ENCODE measurements at places on chromosomes 2 and 18. TPM values are rescaled to one million over a fixed set of nuclear protein-coding genes. Genes with fewer than 3 reads are reported as not detected.
A peak's percentile ranks its signal among the peaks of the same experiment; 100 is the strongest.

Gene SERPINB3
- not detected for total RNA-seq

Gene TMEM37
- 148 TPM for total RNA-seq

Gene IL1B
- not detected for total RNA-seq

GRCh38 chr2:233973786-233974185 lies 56.6 kb downstream of the TRPM8 start:
- H3K4me1 ChIP-seq, result no peaks in the 10 kb centered on the region
- no peak for DNase-seq
- H3K4me3 ChIP-seq, result no peak overlapping the region
- no peak overlapping the region for H3K27ac ChIP-seq
- H3K27me3 ChIP-seq, result no peaks in the 10 kb centered on the region
- H3K36me3 ChIP-seq, result no peaks in the 10 kb centered on the region

GRCh38 chr2:12715258-12716031 lies 1.3 kb upstream of the TRIB2 start:
- H3K36me3 ChIP-seq, result no peaks in the 10 kb centered on the region
- H3K4me1 ChIP-seq, result peaks cover 25% of the 10 kb centered on the region
- H3K4me3 ChIP-seq, result no peak overlapping the region
- DNase-seq, result no peak
- peaks cover 39% of the 10 kb centered on the region for H3K27me3 ChIP-seq
- peak overlapping the region; percentile 93 for H3K27ac ChIP-seq

- H3K36me3 ChIP-seq, result no peaks in the 10 kb centered on the region
- no peak overlapping the region for H3K27ac ChIP-seq
- H3K27me3 ChIP-seq, result no peaks in the 10 kb centered on the region
- H3K4me3 ChIP-seq, result no peak overlapping the region
- no peaks in the 10 kb centered on the region for H3K4me1 ChIP-seq
- DNase-seq, result no peak
Measured at GRCh38 chr18:4157352-4157751, 297.8 kb downstream of the DLGAP1 start.

DNA sequence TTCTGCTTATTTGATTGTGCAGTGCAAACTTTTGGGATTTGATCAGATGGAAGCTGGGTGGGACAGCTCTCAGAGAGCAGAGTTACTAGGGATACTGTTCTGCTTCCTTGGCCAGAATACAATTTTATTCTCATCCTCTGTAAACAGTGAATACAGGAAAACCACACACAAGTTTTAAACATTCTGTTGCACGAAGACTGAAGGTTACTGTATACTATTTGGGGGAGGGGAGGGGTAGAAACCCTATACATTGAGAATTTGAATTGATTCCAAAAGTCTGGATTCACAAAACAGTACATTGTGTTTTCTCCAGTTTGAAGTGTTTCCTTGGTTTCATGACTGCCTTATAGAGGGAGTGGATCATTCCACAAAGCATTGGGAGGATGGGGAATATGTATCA lies 149.9 kb downstream of the SETBP1 start:
- no peak overlapping the region for H3K4me3 ChIP-seq
- H3K27me3 ChIP-seq, result no peaks in the 10 kb centered on the region
- DNase-seq, result no peak
- H3K36me3 ChIP-seq, result no peaks in the 10 kb centered on the region

DNA sequence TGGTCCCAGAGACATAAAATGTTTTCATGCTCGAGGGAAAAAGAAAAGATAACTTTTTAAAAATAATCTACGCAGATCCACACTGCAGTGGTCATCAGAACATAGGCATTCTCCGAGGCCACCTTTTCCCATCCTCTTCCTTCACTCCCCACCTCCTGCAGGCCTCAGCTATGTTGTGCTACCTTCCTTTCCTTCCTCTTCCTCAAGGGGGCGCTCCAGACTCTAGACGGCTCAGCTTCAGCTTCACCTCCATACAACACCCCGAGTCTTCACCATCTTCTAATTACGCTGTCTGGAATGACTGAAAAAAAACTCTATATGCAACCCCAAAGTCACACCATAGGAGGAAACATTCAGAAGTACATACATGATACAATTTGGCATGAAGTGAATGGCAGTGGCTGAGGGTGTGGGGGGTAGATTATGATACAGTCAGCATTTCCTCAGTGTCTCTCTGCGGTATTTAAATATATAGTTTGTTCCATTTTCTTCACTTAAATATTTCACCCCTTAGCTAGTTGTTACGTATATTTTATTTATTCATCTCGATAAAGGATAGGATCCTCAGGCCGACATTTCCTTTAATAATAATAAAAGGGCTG lies 583.6 kb downstream of the IRS1 start:
- H3K36me3 ChIP-seq, result no peaks in the 10 kb centered on the region
- H3K4me3 ChIP-seq, result no peak overlapping the region
- no peaks in the 10 kb centered on the region for H3K27me3 ChIP-seq

DNA sequence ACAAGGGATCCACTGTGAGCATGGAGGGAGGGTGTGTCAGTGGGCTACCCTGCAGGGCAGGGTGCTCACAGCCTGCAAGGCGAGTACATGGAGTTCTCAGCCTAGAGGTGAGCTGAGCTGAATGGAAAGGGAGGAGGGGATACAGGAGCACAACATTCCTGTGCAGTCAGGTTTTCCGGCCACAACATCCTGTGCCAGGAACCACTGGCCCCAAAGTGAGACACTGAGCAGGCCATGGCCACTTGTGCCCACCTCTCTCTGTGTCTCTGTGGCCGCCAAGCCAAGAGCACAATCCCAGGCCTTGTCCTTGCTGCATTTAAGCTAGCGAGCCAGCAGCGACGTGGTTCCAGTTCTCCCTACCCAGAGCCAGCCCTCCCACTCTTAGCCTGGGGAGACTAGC lies 6.1 kb downstream of the DOK1 start:
- H3K4me1 ChIP-seq, result peaks cover 19% of the 10 kb centered on the region
- H3K27me3 ChIP-seq, result no peaks in the 10 kb centered on the region
- DNase-seq, result no peak

- H3K4me3 ChIP-seq, result no peak overlapping the region
- DNase-seq, result no peak
- no peaks in the 10 kb centered on the region for H3K36me3 ChIP-seq
- H3K27ac ChIP-seq, result no peak overlapping the region
Measured at GRCh38 chr2:74006459-74006858, 21.7 kb downstream of the TET3 start.

DNA sequence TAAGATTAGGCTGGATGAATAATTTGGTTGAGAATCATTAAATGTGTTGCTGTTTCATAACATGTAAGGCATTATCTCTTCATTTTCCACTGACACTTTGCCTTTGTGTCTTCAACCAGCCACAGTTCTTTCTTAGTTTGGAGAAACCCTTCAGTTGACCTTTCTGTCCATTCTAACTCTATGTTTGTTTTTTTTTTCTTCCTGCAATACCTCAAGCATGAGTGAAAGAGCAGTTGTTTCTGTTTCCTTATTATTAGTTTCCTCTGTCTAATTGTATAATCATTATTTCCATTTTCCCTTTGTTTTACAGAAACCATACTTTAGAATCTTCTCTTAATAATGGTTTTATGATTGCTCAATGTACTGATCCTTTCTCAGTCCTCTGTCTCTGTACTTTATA lies 25.6 kb downstream of the HADHB start:
- peaks cover 3% of the 10 kb centered on the region for H3K4me1 ChIP-seq
- no peaks in the 10 kb centered on the region for H3K27me3 ChIP-seq
- H3K27ac ChIP-seq, result no peak overlapping the region
- no peaks in the 10 kb centered on the region for H3K36me3 ChIP-seq
- no peak overlapping the region for H3K4me3 ChIP-seq
- DNase-seq, result no peak

DNA sequence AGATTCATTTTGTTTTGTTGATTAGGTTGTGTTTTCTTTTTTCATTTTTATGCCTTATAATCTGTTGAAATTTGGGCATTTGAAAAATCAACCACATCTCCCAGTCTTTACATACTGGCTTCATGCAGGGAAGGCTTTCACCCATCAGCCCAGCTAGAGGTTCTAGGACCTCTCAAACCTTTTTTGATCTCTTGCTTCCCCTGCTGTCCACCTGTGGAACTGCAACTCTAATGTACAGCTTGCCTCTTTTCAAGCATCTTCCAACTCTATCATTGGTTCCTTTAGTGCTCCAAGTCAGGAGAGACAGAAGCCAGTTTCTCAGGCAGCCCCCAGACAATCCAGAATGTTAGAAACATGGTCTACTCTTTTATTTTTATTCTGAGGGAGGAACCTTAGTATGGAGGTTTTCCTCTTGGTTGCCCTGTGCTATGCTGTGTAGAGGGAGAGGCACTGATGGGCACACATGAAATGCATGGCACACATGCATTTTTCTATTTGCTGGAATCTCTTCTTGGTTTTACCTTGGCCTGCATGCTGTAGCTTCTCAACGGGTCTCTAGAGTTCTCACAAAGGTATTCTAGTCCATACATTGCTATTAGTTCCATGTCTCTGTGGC lies 107.2 kb upstream of the L3MBTL4 start:
- no peaks in the 10 kb centered on the region for H3K4me1 ChIP-seq
- no peaks in the 10 kb centered on the region for H3K27me3 ChIP-seq
- H3K36me3 ChIP-seq, result no peaks in the 10 kb centered on the region
- peak; percentile 50 for DNase-seq

- H3K36me3 ChIP-seq, result no peaks in the 10 kb centered on the region
- H3K4me1 ChIP-seq, result no peaks in the 10 kb centered on the region
- no peak overlapping the region for H3K27ac ChIP-seq
- no peak overlapping the region for H3K4me3 ChIP-seq
Measured at GRCh38 chr2:15660491-15661294, 69.0 kb downstream of the DDX1 start.

- DNase-seq, result no peak
- no peaks in the 10 kb centered on the region for H3K36me3 ChIP-seq
- peaks cover 36% of the 10 kb centered on the region for H3K4me1 ChIP-seq
- H3K27me3 ChIP-seq, result peaks cover 61% of the 10 kb centered on the region
- no peak overlapping the region for H3K27ac ChIP-seq
Measured at GRCh38 chr2:72149556-72150156, 2.0 kb upstream of the CYP26B1 start.

GRCh38 chr2:132974467-132975095 lies 304.6 kb upstream of the LYPD1 start:
- no peaks in the 10 kb centered on the region for H3K4me1 ChIP-seq
- DNase-seq, result no peak
- no peak overlapping the region for H3K4me3 ChIP-seq
- no peak overlapping the region for H3K27ac ChIP-seq
- H3K36me3 ChIP-seq, result no peaks in the 10 kb centered on the region

DNA sequence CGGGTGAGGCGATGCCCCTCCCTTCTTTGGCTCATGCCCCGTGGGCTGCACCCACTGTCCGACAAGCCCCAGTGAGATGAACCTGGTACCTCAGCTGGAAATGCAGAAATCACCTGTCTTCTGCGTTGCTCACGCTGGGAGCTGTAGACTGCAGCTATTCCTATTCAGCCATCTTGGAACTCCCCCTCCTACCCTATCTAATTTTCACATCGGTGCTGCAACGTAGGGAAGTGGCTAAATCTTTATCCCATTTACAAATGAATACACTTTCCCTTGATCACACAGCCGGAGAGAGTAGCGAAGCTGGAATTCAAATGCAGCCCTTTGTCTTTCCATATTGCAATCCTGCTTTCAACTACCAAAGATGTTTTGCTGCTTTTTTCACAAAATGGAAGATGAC lies 1.4 kb upstream of the TMEM247 start:
- H3K27me3 ChIP-seq, result no peaks in the 10 kb centered on the region
- H3K4me3 ChIP-seq, result no peak overlapping the region
- no peaks in the 10 kb centered on the region for H3K36me3 ChIP-seq

GRCh38 chr2:79103214-79103613 lies 15.4 kb upstream of the REG1B start:
- no peak overlapping the region for H3K4me3 ChIP-seq
- H3K4me1 ChIP-seq, result no peaks in the 10 kb centered on the region
- H3K27ac ChIP-seq, result no peak overlapping the region
- H3K27me3 ChIP-seq, result peaks cover 21% of the 10 kb centered on the region
- no peaks in the 10 kb centered on the region for H3K36me3 ChIP-seq
- DNase-seq, result no peak

GRCh38 chr2:218961651-218962570 lies 2.4 kb downstream of the CDK5R2 start:
- no peak for DNase-seq
- H3K27me3 ChIP-seq, result peaks cover 98% of the 10 kb centered on the region
- H3K4me1 ChIP-seq, result no peaks in the 10 kb centered on the region
- H3K36me3 ChIP-seq, result no peaks in the 10 kb centered on the region
- no peak overlapping the region for H3K4me3 ChIP-seq
- no peak overlapping the region for H3K27ac ChIP-seq

- no peak overlapping the region for H3K4me3 ChIP-seq
- H3K27ac ChIP-seq, result no peak overlapping the region
- H3K27me3 ChIP-seq, result no peaks in the 10 kb centered on the region
- no peak for DNase-seq
- H3K4me1 ChIP-seq, result no peaks in the 10 kb centered on the region
- H3K36me3 ChIP-seq, result no peaks in the 10 kb centered on the region
Measured at GRCh38 chr2:69099541-69099940, 86.6 kb downstream of the ANTXR1 start.

GRCh38 chr2:207974216-207974605 lies 51.1 kb downstream of the PLEKHM3 start:
- H3K4me1 ChIP-seq, result peaks cover 18% of the 10 kb centered on the region
- H3K4me3 ChIP-seq, result no peak overlapping the region
- no peak for DNase-seq

DNA sequence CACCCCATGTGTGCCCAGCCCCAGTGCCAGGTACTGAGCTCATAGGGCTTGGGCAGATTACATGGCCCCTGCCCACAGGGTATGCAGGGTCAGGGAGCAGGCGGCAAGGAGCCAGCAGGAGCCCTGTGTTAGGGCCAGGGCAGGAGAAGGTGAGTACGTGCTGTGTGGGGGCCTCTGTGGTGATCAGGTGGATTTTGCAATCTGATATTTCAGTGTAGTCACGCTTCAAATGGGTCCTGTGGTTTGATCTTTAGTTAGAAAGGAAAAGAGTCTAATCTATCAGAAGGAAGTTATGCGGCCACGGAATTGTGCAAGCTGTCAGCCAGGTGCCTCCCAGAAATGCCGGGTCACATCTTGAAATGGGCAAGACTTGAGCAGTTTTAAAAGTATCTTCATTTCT lies 13.9 kb downstream of the UBE2F start:
- H3K36me3 ChIP-seq, result no peaks in the 10 kb centered on the region
- H3K27ac ChIP-seq, result no peak overlapping the region
- H3K4me1 ChIP-seq, result peaks cover 5% of the 10 kb centered on the region
- H3K27me3 ChIP-seq, result no peaks in the 10 kb centered on the region

GRCh38 chr2:167706800-167707199 lies 540.6 kb downstream of the STK39 start:
- H3K36me3 ChIP-seq, result no peaks in the 10 kb centered on the region
- H3K4me1 ChIP-seq, result no peaks in the 10 kb centered on the region

DNA sequence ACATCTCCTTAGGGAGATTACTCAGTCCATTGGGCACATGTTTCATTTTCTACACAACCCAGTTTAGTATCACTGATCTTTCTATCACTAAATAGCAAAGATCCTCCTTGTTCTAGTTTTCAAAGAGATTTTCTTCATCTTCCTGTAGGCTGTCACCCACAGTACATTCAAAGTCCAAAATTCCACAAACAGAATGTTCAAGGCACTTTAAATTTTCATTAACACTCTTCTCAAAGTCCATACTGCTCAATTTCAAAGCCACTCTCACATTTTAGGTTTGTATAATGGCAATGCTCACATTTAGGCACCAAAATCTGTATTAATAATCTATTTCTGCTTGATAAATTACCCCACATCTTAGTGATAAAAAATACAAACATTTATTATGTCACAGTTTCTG lies 152.8 kb downstream of the FSIP2 start:
- peaks cover 7% of the 10 kb centered on the region for H3K4me1 ChIP-seq
- H3K27ac ChIP-seq, result no peak overlapping the region
- no peaks in the 10 kb centered on the region for H3K27me3 ChIP-seq
